ENCODE measurements at places on chromosomes 2 and 18.

DNA sequence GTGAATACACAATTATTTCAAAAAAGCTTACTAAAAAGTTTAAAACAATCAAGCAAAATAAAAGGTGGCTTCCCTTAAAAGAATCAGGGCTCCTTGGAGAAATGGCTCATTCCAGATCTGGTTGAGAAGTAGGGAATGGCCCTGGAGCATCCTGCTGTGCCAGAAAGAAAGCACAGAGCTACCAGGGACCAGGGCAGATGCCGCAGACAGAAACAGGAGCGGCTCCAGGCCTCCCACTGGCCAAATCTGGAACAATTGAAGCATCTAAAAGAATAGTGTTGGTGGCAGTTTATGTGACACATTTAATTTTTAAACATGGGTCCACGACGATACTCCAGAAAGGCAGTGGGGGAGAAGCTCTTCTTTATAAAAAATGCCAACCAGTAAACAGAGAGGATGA lies 75.5 kb downstream of the GBX2 start:
- no peak for DNase-seq

- DNase-seq, result peak; percentile 15
These were observed 10.4 kb downstream of the FIGLA start for GRCh38 chr2:70779911-70780545.

- DNase-seq, result no peak
These were observed 190.2 kb upstream of the LYPD1 start for GRCh38 chr2:132860220-132860619.

GRCh38 chr2:118473241-118473640 lies 374.2 kb downstream of the EN1 start:
- no peak for DNase-seq

- DNase-seq, result no peak
These were observed 20.1 kb upstream of the REEP1 start for GRCh38 chr2:86357392-86357963.

DNA sequence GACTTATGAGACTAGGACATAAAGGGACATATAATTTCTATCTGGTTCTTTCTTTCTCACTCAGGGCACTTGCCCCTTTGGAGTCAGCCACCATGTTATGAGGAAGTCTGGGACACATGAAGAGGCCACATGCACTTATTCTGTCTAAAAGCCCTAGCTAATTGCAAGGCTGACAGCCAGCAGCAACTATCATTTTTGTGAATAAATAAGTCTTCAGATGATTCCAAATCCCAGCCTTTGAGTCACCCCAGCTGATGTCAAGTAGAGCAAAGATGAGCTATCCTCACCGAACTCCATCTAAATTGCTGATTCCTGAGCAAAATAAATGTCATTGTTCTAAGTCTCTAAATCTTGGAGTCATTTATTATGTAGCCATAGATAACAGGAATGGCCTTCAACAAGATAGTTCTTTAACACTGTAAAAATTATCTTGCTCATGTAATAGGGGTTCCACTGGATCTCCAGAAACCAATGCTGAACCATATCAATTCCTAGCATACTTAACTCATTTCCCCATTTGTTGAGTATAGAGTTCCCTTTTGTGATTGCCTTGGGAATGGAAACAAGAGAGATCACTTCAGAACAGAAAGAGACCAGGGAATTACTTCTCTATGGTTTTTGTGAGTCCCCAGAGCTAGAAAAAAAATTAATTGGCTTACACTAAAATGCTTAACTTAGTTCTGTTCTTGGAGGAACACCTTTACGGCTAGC lies 50.6 kb upstream of the FN1 start:
- DNase-seq, result no peak

DNA sequence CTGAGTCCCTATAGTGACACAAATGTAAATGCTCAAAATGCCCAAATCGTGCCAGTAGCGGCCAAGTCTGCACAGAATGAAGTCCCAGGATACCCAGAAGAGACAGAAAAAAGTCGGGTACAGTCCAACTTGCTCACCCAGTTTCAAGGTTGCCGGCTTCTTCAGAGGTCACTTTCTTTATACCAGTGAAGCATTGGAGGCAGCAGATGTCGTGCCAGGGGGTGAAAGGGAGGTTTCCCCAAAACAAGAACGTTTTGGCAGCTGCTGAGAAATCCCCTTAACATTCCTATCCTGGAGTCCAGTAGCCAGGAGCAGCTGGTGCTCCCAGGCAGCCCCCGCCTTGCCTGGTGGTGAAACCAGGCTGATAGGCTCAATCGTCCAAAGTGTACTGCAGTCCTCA lies 58.1 kb upstream of the MCFD2 start:
- DNase-seq, result no peak

GRCh38 chr2:220068846-220069245 lies 441.4 kb downstream of the SLC4A3 start:
- no peak for DNase-seq

DNA sequence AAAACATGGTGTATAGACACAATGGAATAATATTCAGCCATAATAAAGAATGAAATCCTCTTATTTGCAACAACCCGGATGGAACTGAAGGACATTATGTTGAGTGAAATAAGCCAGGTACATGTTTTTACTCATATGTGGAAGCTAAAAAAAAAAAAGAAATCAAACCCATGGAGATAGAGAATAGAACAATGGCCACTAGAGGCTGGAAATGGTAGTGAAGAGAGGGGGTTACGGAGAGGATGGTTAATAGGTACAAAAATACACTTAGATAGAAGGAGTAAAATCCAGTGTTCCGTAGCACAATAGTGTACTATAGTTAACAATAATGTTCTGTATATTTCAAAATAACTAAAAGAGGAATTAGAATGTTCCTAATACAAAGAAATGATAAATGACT lies 12.8 kb upstream of the KIAA2012 start:
- no peak for DNase-seq

GRCh38 chr2:176999301-176999700 lies 213.3 kb upstream of the HNRNPA3 start:
- no peak for DNase-seq

DNA sequence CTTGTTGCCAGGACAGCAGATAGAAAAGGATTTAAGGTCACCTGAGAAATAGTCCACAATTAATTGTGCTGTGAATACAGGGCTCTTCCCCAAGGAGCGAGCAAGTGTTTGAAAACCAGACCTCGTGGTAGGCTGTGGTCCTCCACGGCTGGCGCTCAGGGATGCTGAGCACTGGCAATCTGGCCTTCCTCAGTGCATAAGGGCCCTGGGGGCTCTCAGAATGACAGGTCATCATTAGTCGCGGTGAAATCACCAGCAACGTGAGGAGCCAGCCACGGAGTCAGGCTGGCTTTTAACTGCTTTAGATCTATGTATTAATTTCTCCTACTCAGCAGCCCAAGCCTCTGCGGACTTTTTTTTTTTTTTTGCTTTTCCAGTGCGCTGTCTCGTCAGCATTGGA lies 148.5 kb downstream of the FHOD3 start:
- no peak for DNase-seq
